NCI-H774 (cell line): ENCODE measurements at places on chromosomes 13 and 19.

- no peak for DNase-seq
Observed at GRCh38 chr19:771332-771785, 20.4 kb downstream of the MISP start.

DNA sequence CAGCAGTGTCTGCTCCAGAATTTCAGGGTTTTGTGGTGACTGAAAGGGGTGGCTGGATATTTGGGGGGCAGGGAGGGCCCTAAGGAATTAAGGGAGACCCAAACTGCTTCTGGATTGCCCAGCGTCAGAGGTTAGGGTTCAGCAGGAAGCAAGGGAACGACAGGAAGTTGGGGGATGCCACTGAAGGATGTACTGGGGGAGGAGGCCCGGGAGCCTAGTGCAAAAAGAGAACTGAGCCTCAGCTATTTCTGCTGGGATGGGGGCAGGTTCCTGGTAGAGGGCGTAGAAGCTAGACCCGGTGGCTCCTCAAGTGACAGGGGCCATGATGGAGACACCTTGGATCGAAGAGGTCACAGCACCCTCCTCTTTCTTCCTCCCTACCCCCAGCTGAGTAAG is 1.1 kb downstream of the CYP2S1 start:
- no peak for DNase-seq

DNA sequence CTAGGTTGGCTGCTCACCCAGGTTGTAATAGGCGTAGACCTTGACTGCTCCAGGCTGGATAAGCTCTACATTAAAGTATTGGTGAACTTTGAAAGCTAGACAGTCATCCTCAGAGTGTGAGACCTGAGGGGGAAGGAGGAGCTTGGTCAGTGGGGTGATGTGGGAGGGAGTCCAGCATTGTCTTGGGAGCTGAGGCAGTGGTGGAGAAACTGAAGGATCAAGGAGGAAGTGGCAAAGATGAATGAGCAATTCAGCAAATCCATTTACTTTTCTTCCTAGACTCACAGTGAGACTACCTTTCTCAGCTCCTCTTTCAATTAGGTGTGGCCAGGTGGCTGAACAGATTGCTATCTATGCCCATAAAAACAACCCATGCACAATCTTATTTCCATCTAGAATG is 10.2 kb upstream of the TNFSF14 start:
- DNase-seq, result no peak

- no peak for DNase-seq
Observed at GRCh38 chr19:3287814-3288213, 63.4 kb downstream of the CELF5 start.

DNA sequence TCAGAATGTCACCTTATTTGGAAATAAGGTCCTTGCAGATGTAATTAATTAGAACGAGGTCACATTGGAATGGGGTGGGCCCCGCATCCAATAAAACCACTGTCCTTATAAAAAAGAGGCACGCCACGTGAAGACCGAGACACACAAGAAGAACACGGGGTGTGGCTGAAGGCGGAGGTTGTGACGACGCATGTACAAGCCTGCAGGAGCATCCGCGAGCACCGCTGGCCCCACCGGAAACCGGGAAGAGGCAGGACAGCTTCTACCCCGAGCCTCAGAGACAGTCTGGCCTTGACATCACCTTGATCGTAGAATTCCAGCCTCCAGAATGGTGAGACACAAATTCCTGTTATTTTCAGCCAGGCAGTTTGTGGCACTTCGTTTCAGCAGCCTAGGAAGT is 177.9 kb downstream of the COL4A1 start:
- no peak for DNase-seq

- DNase-seq, result no peak
Observed at GRCh38 chr19:10329555-10329954, 3.8 kb downstream of the RAVER1 start.

- no peak for DNase-seq
Observed at GRCh38 chr19:44719262-44719701, 20.3 kb downstream of the CEACAM16 start.

DNA sequence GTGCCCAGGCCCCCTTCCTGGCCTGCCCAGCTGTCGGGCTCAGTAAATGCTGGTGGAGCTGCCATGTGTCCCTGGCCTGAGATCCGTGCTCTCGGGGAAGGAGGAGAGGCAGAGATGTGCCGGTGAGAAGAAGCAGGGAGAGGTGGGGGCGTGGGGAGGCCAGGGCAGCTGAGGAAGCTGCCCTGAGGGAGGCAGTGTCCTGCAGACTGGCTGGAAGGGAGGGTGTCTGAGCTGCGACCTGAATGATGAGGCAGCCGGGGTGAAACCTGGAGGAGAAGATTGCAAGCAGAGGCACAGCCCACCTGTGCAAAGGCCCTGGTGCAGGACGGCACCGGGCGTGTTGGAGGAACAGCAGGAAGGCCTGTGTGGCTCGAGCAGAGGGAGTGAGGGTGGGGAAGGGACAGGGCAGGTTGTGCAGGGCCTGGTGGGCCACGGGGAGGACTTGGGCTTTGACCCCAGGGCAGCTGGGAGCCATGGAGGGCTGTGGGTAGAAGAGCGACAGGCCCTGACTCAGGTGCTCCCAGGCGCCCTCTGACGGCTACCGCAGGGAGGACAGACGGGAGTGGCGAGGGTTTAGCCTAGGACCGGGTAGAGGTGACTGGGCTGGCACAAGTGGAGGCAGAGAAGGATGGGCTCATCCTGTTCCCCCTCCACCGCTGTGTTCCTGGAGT is 14.0 kb upstream of the CELF5 start:
- DNase-seq, result no peak

- no peak for DNase-seq
Observed at GRCh38 chr19:45450012-45450333, 17.8 kb upstream of the FOSB start.

DNA sequence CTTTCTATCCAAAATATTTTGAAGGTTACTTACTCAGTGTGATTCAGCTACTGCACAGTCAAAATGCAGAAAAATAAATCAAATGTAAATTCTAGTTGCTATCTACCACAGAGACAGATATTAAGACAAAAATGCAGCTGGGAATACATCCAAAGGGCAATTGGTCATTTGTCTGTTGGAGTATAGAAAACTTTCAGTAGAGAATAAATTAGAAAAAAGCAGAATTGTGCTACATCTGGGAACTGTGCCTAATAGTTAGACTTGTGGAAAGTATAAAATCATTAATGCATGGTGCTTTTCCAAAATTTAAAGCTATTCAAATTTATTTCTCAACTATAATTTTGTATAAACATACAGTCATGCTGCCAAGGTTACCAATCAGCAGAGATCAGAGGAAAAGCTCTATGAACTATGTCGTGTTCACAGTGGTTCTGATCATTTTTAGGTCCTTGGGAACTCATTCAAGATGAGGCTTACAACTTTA is 1635.8 kb downstream of the PCDH9 start:
- no peak for DNase-seq

- no peak for DNase-seq
Observed at GRCh38 chr13:110261166-110262081, 45.5 kb downstream of the COL4A1 start.

DNA sequence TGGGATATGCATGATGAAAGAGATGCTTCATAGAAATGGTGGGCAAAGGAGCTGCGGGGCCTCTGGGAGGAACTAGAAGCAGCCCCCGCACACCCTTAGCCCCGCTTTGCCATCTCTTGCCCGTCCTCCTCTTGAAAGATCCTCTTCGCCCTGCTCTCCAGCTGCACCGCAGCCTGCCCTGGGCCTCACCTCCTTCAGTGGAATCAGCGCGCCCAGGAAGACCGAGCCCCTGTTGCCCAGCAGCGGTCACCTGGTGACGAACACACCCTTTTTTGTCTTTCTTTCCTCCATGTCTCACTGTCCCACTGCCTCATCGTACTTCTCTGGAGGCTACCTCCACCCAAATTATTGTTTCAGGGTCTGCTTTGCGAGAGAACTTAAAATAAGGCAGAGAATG is 807.6 kb downstream of the UQCRFS1 start:
- no peak for DNase-seq

DNA sequence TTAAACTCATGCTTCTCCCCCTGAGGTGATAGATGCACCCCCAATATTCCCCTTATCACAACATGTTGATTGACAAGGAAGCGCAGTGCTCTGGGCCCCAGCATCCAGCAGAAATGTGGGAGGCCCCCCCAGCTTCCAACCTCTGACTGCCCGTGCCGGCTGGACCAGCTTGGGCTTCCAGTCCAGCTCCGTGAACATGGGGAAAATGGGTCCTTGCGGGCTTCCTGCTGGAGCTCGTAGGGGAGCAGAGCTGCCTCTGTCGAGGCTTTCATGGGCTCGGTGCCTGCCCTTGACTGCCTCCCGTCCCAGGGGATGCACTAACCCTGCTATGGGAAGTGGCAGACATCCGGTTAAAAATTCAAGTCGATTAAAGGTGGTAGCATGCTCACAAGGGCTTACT is 188.9 kb downstream of the COL4A1 start:
- no peak for DNase-seq

DNA sequence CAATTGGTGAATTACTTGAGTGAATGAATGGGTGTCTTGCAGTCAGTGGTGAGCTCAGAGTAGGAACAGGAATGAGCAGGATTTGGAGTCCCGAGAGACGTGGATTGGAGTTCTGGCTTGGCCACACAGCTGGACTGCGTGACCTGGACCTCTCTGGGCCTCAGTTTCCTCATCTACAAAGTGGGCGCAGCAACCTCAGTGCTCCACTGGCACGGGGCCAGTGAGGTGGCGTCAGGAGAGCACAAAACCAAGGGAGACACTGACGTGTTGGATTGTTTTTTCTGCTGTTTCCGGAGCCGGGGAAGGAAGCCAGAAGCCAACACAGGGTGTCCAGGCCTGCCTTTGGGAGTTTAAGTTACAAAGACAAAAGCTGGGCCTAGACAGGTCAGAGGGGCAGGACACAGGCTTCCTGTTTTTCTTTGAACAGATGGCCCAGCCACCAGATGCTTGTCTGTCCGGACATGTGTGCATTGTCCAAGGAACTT is 6.5 kb upstream of the DOCK6 start:
- DNase-seq, result no peak

DNA sequence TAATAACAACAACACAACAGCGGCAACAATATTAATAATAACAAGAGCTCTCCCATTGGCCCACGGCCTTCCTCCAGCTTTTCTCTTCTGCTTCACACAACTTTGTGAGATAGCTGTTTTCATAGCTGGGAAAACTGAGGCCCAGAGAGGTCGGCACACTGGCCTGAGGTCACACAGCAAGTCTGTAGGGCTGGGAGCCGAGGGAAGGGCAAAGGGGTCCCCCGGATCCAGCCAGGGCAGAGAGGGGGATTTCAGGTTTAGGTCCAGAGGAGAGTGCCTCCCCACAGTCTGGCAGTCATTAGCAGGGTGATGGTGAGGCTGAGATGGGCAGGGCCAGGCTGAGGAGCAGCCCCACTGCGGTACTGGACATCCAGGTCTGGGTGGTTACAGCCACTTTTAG is 9.0 kb upstream of the CADM4 start:
- DNase-seq, result no peak

DNA sequence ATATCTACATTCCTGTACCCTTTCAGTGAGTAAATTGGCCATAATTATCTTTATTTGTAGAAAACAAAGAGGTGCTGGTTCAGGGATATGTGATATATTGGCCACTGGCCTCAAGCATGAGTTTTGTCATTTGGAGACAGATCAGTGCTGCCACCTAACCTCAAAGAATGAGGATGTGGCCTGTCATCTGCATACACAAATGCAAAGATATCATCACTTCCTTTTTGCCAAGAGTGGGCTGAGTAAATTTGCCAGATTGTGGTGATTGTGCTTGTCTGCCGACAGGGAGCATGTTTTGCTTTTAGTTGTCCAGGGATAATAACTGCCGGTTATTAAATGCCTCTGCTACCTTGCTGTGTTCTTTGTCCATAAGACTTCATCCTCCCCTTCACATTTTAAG is 44.2 kb downstream of the WASF3 start:
- no peak for DNase-seq
